Suppressor macrophage treated with lipopolysaccharide for 1 hour (primary cell): ENCODE measurements at places on chromosomes 1 and 21.

DNA sequence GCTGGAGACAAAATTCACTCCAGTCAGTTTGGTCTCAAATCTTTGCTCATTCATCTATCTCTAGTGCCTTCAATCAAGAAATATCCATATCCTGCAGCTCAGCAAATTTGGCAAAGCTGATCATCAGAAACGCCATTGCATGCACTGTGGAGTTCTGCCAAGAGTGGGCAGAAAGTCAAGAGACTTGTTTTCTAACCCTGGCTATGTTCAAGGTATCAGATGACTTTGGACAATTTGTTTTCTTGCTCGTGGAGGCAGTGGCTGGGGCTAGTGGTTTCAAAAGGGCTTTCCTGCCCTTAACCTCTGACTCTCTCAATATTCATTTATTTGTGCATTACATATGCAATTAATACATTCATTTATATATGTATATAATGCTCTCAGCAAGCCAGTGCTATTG lies 12.8 kb upstream of the LRRC52 start:
- DNase-seq: no peak

GRCh38 chr1:225332686-225333085 lies 95.2 kb downstream of the LBR start:
- no peak for DNase-seq

DNA sequence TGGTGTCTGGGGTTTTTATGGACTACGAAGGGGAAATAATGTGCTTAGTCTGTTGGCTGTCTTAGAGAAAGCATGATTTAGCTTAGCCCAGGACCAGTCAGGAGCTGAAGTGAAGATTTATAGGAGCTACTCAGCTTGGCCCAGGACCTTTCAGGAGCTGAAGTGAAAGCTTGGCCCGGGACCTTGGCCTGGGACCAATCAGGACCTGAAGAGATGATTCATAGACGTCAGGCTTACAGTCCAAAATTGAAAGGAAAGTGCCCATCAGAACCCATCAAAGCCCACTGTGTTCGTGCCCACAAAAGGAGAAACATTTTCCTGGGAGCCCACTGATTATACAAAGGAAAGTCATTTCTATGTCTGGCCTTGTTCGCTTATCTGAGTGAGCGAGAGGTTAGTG lies 35.6 kb downstream of the MSTO1 start:
- DNase-seq: peak; percentile 30

DNA sequence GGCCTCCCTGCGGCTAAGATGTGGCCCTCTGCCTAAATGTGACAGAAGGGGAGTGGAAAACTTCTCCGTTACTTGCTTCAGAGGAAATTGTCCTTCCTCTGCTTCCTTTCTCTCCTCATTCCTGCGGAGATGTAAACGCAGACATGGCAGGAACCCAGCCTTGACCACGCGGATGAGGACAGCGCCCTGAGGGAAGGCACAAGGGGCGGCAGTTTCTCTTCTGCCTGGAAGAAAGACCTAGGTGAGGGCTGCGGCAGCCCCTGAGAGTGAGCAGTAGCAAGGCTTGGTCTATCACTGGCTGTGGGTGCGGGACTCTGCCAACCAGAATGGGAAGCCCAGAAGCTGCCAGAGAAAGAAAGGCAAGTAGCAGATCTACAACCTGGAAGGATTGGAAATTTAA lies 14.0 kb upstream of the CTPS1 start:
- DNase-seq: no peak

DNA sequence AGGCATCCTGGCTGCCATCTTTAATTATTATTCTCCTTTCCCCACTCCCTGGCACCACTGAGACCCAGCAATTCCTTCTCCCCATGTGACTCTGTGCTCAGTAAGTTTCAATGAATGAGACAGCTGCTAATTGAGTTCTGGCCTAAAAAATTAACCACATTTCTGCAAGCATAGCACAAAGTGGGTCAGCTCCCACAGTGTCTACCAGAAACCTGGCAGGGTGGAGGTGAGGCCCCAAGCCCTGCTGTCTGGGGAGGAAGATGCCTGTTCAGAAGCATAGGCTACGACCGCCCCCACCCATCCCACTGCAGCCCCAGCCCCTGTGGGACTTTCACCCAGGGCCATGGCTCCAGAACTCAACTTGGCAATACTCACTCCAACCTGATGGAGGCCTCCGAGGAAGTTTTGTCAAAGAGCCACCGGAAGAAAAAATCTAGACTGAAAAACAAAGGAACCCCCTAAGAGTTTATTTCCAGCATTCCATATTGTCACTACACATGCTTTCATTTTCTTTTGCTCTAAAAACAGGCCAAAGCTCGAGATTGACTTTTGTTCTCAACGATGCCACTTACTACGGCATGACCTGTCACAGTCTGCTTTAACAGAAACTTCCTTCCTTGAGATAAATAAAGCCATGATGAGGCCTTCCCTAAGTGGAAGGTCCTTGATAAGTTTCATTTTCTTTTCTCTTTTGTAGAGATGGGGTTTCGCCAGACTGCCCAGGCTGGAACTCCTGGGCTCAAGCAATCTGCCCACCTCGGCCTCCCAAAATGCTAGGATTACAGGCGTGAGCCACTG lies 26.5 kb downstream of the TMEM63A start:
- DNase-seq: peak; percentile 46

GRCh38 chr1:9454494-9455066 lies 84.7 kb upstream of the SLC25A33 start:
- no peak for DNase-seq

- no peak for DNase-seq
Measured at GRCh38 chr1:37657620-37658412, 23.1 kb upstream of the RSPO1 start.

DNA sequence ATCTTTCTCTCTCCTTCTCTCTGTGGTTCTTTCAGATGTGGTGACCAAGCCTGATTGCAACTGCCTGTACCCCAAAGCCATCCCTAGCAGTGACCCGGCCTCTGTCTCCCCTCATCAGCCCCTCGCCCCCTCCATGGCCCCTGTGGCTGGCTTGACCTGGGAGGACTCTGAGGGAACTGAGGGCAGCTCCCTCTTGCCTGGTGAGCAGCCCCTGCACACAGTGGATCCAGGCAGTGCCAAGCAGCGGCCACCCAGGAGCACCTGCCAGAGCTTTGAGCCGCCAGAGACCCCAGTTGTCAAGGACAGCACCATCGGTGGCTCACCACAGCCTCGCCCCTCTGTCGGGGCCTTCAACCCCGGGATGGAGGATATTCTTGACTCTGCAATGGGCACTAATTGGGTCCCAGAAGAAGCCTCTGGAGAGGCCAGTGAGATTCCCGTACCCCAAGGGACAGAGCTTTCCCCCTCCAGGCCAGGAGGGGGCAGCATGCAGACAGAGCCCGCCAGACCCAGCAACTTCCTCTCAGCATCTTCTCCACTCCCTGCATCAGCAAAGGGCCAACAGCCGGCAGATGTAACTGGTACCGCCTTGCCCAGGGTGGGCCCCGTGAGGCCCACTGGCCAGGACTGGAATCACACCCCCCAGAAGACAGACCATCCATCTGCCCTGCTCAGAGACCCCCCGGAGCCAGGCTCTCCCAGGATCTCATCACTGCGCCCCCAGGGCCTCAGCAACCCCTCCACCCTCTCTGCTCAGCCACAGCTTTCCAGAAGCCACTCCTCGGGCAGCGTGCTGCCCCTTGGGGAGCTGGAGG lies 12.7 kb downstream of the CSF1 start:
- peak; percentile 56 for DNase-seq

DNA sequence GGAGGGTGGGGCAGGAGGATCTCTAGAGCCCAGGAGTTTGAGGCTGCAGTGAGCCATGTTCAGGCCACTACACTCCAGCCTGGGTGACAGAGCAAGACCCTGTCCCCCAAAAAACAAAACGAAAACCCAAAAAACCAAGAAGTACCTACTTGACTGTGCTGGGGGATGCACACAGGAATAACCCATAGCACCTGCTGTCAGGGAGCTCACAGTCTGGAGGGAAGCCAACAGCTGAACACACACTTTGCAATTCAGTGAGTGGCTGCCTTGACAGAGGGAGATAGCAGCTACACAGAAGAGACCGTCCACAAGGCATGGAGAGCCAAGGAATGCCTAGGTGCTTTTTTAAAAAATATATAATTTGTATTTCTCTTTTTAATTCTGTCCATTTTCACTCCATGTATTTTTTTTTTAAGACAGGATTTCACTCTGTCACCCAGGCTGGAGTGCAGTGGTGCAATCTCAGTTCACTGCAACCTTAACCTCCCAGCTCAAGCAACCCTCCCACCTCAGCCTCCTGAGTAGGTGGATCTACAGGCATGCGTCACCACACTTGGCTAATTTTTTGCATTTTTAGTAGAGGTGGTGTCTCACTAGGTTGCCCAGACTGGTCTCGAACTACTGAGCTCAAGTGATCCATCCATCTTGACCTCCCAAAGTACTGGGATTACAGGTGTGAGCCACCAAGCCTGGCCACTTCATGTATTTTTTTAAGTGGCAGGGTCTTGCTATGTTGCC lies 68.7 kb downstream of the NID1 start:
- no peak for DNase-seq

GRCh38 chr1:232877365-232878028 lies 72.3 kb downstream of the MAP10 start:
- DNase-seq: no peak

GRCh38 chr21:41031701-41032220 lies 136.2 kb upstream of the BACE2 start:
- no peak for DNase-seq

DNA sequence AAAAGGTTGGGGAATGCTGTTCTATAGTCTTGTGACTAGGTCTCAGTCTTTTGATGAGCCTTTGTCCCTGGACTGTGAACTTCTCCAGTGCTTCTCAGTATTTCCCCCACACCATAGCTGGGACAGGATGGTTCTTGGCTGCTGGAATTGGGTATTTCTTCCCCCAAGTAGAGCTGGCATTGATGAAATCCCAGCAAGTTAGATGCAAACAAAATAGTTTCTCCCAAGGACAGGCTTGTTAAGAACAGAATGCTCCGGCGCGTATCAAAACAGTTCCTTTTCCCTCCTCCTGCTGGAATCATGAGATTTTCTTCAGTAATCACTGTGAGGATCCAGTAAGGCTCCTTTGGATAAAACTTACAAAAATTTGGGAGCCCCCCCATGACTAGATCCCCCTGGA lies 162.6 kb downstream of the PIK3R3 start:
- no peak for DNase-seq

GRCh38 chr1:192474080-192474683 lies 101.4 kb upstream of the RGS1 start:
- DNase-seq: peak; percentile 78

DNA sequence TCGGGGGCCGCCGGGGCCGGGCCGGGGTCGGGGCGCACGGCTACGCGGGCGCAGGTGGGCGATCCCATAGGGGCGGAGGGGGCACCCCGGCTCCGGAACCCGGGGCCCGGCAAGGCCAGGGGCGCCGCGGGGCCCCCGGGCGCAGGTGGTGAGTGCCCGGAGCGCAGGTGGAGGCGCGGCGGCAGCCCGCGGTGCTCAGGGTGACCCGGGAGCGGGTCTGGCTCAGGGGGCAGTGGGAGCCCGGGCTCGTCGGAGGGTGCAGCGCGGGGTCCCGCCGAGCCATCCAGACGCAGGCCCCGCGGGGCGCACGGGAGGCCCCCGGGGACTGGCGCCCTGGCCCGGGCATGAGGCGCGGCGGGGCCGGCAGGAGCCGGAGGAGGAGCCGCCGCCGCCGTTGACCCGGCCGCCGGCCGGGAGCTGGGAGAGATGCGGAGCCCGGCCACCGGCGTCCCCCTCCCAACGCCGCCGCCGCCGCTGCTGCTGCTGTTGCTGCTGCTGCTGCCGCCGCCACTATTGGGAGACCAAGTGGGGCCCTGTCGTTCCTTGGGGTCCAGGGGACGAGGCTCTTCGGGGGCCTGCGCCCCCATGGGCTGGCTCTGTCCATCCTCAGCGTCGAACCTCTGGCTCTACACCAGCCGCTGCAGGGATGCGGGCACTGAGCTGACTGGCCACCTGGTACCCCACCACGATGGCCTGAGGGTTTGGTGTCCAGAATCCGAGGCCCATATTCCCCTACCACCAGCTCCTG lies 489 bp downstream of the CELSR2 start:
- DNase-seq: no peak

DNA sequence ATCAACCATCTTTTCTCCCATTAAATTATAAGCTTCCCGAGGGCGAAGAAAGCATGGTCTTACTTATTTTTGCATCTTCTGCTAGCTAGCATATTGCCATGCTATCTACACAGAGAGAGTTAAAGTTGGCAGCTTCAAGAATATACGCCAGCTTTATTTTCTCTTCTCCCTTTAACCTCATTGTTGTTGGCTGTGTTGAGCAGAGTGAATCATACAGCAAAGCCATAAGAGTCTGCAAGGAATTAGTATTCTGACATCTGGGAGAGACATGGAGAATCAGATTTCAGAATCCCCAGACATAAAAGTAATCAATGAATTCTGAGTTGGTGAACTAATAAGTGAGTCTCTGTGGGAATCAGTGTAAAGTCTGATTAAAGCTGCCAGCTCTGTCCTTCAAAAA lies 649.6 kb upstream of the PTBP2 start:
- no peak for DNase-seq

DNA sequence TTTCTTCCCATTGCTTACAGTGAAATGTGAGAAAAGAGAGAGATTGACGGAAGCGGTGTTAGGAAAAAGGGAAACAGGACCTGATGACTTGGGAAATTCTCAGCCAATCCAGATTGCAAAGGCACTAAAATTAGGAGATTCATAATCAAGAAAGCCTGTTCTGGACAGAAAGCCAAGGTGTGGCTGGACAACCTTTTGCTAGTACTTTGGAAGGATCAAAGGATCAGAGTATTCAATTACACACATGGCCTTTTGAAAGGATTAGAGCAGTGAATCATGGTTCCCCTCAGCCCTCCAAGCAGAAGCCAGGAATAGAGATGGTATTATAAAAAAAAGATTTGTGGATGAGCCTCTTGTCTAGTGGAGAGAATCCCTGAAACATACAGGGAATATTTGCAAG lies 669.8 kb upstream of the ADAMTS5 start:
- DNase-seq: no peak

GRCh38 chr21:26124421-26124833 lies 46.1 kb downstream of the APP start:
- no peak for DNase-seq

DNA sequence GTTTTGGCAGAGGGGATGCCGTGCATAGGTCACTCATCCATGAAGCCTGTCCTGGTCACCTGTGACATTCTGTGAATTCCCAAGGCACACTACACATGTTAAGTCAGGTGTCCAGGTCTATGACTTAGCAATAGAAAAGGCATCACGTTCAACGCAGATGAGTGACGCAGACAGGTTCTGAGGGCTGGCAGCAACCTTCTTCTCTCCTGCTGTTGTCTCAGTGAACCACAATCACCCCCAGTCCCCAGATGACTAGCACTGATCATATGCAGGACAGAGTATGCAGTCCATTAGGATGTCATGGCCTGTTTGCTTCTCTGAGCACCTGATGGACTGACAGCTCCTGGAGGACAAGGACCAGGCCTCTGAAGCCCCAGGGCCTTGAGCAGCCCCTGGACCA lies 157.8 kb upstream of the KAZN start:
- no peak for DNase-seq

GRCh38 chr1:182071924-182072323 lies 10.4 kb upstream of the ZNF648 start:
- DNase-seq: no peak

- DNase-seq: no peak
Measured at GRCh38 chr1:220137019-220137786, 43.3 kb downstream of the IARS2 start.
